Erythroblast (primary cell): ENCODE measurements at places on chromosomes 5 and 9.

DNA sequence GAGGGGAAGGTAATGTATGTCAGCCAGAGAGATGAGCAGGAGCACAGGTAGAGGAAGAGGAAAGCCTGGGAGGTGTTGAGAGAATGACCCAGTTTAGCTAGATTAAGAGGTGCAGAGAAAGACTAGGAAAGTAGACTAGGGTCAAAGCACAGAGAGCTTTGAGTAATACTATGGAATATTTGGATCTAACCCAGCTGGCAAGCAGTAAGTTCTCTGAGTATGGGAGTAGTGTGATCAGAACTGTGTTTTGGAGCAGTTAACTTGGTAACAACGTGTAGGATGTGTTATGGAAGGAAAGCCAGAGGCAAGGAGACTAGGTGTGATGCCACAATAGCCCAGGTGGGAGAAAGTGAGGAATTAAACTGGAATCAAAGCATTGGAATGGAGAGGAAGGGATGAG is 84.9 kb upstream of the PTGER4 start:
- no peak for DNase-seq

DNA sequence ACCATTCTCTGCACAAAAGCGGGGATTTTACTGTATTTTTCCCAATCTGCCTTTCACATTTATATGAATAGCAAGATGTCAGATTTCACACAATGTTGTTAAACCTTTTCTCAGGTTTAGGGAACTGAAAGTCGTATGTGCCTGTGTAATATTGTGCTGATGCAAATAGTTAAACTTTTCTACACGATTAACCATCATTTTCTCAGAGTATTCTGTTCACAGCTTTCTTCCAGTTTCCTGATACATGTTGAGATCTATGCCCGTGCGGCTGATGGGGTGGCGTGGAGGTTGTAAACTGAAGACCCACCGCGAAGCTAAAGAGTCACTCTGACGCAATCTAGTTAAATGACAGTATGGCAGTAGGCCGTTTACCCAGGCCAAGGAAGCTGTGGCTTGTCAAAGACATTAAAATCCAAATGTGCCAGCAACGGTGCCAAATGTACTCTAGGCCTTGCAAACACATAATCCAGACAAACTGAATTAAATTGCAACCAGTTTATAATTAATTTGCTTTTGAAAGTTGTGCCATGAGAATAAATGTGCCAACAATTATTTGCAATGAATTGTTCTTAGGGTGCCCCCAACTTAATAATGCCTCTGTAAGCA is 145.7 kb downstream of the EBF1 start:
- no peak for DNase-seq

- DNase-seq: no peak
Observed at GRCh38 chr9:35687972-35688557, 1.7 kb downstream of the TPM2 start.

DNA sequence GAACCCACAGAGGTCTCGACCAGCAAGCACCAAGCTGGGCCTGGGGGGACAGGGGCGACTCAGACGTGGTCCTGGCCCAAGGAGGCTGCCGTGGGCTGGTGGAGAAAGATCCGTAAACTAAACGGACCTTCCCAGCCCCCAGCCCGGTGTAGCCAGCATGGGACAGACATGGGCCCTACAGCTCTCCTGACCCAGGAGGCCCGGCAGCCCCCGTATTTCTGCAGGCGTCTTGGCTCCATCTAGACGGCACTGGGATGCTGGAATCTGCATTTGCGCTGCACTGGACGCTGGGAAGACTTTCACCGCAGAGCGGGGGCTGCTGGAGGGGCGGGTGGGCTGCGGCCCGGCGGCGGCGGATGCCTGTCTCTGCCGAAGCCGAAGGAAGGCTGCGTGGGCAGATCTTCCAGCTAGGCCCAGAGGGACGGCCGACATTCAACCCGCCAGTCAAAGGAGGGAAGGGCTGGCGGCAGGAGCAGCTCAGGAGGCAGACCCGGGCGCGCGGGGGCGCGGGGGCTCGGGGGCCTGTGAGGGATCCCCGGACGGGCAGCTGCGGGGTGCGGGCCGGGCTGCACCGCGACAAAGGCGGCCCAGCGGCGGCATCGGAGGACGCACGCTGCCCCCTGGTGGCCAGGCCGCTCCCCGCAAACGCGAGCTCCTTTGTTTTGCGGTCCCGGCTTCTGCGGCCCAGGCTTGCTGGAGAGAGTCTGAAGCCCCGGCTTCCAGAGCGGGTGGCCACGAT is 266.2 kb downstream of the NSG2 start:
- DNase-seq: peak; percentile 48

- DNase-seq: peak; percentile 83
Observed at GRCh38 chr5:95872346-95873268, 50.1 kb upstream of the GLRX start.

DNA sequence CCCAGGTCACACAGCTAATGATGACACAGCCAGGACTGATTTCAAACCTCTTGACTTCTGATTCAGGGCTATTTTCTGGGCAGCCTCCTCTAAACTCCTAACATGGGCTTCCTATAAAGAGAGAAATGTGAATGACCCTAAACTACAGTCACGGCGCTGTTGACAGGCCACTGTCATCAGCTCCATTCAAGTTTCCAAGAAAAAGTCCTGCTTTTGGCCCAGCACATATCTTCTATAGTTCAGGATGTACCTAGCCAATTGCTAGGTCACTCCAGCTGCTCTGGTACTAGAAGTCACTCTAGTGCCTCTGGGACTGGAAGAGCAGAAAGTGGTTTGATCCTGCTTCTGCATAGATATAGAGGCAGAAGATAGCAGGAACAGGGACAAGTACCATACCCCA is 64.9 kb upstream of the TARS1 start:
- no peak for DNase-seq

DNA sequence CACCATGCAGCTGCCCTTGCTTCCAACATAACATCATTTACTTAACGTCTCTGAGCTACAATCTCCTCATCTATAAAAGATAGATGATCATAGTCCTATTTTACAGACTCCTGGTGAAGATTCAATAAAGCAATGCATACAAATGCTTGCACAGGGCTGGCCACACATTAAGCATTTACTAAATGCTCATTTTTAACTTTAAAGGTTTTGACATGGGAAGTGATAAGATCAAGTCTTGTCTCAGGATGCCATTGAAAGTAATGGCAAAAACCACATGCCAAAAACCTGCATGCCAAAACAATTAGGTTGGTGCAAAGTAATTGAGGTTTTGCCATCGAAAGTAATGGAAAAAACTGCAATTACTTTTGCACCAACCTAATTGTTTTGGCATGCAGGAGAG is 181.2 kb upstream of the ADRA1B start:
- no peak for DNase-seq

- DNase-seq: no peak
Observed at GRCh38 chr5:5100635-5101034, 39.5 kb upstream of the ADAMTS16 start.

- peak; percentile 33 for DNase-seq
Observed at GRCh38 chr9:5851445-5851844, 18.5 kb upstream of the ERMP1 start.

DNA sequence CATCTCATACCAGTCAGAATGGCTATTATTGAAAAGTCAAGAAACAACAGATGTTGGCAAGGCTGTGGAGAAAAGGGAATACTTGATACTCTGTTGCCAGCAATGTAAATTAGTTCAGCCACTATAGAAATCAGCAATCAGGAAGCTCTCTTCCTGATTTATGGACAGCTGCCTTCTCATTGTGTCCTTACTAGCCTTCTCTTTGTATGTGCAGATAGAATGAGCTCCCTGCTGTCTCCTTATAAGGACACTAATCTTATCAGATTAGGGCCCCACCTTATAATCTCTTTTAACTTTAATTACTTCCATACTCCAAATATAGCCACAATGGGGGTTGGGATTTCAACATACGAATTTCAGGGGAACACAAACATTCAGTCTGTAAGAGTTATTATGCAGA is 38.0 kb downstream of the KCNV2 start:
- DNase-seq: no peak

DNA sequence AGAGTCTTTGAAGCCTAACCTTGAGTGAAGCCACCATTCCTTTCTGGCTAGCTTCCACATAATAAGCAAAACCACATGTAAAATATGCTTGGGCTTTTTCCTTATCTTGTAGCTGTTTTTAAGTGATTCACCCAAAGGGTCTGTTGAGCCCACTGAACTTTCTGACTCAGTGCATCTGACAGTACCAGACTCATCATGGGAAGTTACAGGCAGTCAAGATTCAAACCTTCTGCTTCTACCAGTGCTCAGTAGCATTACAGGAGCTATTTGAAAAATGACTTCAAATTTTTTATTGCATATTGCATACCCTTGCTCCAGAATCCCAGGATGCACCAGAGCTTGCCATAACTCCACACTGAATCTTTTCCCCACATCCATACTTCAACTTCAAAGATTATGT is 87.5 kb upstream of the PTPRD start:
- DNase-seq: no peak

DNA sequence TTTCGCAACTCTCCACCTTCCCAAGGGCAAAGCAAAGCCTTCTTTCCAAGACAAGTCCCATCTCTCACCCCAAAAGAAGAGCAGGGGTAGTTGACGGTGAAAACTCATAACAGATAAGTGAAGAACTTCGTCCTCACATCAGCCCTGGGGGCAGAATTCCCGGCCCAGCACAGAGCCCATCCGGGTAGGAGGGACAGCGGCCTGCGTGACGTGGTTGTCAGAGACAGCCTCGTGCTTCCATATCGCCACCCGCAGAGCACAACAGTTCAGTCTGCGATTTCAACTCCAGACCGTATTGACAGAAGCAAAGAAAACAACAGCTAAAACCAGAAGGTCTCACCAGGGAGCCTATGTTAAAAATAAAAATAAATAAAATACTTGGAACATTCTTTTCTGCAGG is 273.2 kb downstream of the SYK start:
- DNase-seq: no peak

GRCh38 chr5:151158287-151158661 is 695 bp upstream of the ANXA6 start:
- no peak for DNase-seq

GRCh38 chr5:123802298-123802951 is 290.4 kb downstream of the CSNK1G3 start:
- no peak for DNase-seq

DNA sequence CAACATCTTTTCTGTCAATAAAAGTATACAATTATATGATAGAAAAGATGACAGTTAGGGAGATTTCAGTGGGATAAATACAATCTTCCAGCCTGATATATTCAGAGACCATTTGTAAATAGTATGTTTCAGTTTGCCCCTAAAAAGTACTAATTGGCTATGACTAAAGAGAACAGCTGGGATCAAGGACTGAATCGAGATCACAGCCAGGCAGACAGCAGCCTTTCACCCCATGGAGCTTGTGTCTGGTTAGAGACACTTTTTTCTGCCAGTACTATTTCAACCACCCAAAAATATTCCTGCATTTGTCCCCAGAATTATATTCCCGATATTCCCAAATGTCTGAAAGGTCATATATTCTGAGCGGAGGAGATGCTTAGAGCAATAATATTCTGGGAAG is 577.3 kb upstream of the TLE4 start:
- DNase-seq: no peak

GRCh38 chr9:136701668-136702053 is 10.7 kb upstream of the DIPK1B start:
- DNase-seq: no peak

DNA sequence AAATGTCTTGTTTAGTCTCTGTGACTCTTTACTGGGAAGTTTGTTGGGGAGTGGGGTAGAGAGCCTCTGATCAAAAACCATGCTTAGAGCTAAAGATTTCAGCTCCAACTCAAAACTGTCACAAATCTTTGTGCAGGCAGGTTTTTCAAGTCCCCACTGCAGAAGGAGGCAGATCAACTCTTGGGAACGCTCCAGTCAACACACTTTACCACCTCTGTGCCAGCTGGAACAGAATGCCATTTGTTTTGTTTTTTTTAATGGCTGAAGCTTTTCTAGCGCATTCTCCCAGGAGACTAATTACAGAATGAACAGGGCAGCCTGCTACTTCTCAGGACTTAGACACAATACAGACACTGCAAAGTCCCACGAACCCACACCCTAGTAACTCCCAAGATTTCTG is 17.9 kb upstream of the LHX6 start:
- no peak for DNase-seq

- no peak for DNase-seq
Observed at GRCh38 chr5:151107084-151107483, 26.2 kb upstream of the TNIP1 start.
